Peyer's patch (tissue), 4 donors: ENCODE measurements at places on chromosomes 6 and 20. TPM values are rescaled to one million over a fixed set of nuclear protein-coding genes. Genes with fewer than 3 reads are reported as not detected.

DNA sequence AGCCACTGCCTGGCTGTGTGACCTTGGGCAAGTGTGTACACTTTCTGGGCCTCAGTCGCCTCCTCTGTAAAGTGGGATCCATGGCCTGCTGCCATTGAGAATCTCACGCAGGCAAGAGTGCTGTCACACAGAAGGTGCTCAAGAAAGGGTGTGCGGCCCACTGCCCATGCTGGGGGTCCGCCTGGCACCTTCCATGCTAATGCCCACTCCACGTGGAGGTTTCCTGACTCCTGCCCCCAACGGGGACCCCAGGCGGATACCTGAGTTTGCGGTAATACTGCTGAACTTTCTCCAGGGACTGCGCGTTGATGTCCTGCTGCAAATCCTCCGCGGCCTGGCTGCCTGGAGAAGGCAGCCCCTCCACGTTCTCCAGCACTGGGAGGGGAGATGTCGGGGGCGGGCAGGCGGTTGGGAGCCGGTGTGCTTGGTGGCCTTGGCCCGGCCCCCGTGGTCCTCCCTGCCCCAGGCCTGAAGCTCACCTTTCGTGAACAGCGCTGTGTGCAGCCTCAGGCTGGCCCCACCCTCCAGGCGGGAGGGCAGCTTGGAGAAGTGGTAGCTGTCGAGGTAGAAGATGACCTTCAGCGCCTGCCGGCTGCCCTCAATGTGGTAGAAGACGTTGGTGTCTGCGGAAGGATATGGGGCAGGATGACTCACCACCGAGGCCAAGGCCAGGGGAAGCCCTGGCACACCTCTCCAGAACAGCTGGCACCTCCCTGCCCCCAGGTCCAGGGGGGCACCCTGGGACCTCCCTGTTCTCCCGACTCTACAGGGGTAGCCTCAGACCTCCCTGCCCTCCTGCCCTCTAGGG lies 195.6 kb downstream of the PREX1 start:
- H3K4me3 ChIP-seq = no peak overlapping the region
- DNase-seq = no peak
- H3K27me3 ChIP-seq = no peaks in the 10 kb centered on the region
- H3K4me1 ChIP-seq = no peaks in the 10 kb centered on the region
- peaks cover 28% of the 10 kb centered on the region for H3K36me3 ChIP-seq

GRCh38 chr20:51631011-51631950 lies 88.8 kb upstream of the NFATC2 start:
- H3K36me3 ChIP-seq = no peaks in the 10 kb centered on the region
- no peak overlapping the region for H3K4me3 ChIP-seq
- H3K4me1 ChIP-seq = no peaks in the 10 kb centered on the region
- peak overlapping the region; percentile 49 for H3K27ac ChIP-seq

DNA sequence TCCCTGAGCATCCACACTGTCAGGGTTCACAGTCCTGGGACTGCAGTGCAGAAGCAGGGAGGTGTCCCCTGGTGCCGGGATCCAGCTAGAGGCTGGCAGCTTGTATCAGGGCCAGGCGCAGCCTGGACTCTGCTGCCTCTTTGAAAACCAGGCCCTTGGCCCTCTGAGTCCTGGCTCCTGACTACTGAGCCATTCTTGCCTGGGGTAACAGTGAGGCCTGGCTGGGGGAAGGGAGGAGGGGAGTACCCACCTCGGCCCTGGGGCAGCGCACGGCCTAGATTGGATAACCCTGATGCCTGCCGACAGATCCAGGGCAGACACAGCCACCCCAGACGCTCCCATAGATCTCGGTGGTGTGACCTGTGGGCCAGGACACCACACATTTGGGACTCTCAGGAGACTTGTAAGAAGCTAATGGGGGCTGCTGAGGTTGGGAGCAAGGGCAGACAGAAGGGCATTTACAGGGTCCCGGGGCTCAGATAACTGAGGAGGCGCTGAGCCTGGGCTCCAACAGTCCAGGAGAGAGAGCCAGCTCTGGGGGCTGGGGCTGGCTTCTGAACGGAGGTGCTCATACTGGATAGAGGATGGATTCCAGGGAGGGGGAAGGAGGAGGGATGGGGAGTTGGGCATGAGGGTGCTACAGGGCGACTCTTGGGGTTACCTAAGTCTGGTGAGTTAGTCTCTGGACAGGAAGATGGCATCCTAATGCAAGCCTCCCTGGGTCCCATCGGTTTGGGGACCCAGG lies 30.5 kb downstream of the SPDEF start:
- H3K4me3 ChIP-seq = no peak overlapping the region
- H3K36me3 ChIP-seq = no peaks in the 10 kb centered on the region
- no peak for DNase-seq
- no peaks in the 10 kb centered on the region for H3K27me3 ChIP-seq
- H3K4me1 ChIP-seq = no peaks in the 10 kb centered on the region

DNA sequence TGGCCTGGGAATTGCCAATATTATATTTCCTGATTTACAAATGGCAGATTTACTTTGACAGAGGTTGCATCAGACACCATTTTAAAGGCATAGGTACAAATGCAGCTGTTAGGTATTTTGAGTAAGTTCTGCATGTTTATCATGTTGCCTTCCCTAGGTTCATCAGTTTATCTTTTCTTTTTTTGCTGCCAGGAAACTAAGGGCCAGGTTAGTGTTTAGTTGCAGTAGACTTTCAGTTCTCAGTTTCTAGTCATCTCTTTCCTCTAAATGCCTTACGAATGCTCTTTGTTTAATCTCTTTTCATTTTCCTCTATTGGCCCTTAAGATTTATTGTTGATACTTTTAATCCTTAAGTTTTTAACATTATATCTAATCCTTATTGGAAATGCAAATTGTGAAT lies 129.9 kb downstream of the SMAP1 start:
- H3K27ac ChIP-seq = no peak overlapping the region
- H3K36me3 ChIP-seq = no peaks in the 10 kb centered on the region
- no peak for DNase-seq

DNA sequence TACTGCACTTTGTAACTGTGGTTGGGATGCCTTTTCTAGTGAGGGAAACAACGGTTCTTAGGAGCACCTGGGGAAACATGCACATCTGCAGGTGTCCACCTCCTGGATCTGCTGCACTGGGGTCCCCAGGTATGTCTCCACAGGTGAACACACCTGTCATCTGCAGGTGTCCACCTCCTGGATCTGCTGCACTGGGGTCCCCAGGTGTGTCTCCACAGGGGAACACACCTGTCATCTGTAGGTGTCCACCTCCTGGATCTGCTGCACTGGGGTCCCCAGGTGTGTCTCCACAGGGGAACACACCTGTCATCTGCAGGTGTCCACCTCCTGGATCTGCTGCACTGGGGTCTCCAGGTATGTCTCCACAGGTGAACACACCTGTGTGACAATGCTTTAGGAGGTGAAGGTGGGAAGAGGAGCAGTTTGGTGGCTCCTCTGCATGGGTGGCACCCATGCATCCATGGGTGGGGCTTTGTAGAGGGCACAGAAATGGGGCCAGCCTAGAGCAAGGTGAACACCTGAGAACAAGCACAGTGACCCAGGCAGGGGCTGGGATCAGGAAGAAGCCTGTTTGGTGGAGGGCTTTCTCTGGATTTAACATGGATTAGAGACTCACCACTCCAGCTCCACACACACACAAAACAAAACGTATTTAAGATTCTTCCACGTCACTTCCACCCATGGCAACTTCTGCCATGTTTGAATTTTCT lies 206.0 kb upstream of the CDH4 start:
- DNase-seq = no peak
- no peaks in the 10 kb centered on the region for H3K27me3 ChIP-seq
- H3K4me1 ChIP-seq = no peaks in the 10 kb centered on the region
- no peaks in the 10 kb centered on the region for H3K36me3 ChIP-seq
- H3K27ac ChIP-seq = no peak overlapping the region

DNA sequence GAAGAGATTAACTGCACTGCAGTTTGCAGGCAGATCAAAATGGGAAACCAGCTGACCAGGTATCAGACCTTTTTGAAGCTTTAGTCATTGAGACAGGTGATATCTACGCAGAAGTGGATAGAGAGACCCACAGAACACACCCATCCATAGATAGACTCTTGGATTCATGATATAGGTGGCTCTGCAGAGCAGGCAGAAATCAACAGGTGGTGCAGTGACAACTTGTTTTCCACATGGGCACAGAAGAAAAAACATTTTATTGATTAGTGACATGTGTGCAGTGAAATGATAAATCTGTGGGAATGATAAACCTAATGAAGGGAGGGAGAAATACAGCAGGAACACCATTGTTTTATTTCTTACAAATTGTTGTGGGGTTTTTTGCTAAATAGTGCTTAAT lies 45.2 kb downstream of the NUDT3 start:
- H3K27me3 ChIP-seq = no peaks in the 10 kb centered on the region
- no peak overlapping the region for H3K4me3 ChIP-seq
- H3K4me1 ChIP-seq = no peaks in the 10 kb centered on the region
- DNase-seq = no peak
- H3K36me3 ChIP-seq = no peaks in the 10 kb centered on the region

DNA sequence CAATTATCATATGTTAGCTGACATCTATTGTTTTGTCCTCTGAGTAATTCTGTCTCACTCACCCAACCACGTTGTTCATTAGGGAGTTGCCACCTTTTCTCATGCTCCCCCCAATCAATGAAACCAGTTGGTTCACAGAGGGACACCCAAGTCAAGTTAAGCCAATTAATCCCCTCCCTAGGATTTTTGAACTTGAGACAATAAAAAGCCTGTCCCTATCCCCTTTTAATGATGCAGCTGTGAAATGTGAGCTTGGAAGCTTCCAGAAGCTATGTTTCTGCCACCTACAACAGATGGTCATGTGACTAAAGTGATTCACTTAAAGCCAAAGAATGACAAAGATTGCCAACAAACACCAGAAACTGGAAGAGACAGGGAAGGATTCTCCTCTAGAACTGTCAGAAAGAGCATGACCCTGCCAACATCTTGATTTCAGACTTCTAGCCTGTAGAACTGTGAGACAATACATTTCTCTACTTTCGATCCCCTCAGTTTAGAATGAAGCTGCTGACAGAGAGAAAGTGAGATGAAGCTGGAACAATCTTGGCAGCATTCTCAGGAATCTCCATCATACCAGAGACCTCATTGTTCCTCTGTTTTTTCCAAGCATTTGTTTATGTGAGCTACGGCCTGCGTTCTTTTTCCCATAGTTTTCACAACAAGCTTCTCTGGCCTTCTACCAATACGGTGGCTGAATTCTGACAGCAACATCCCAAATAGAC lies 57.8 kb upstream of the TPD52L1 start:
- H3K4me1 ChIP-seq = no peaks in the 10 kb centered on the region
- H3K4me3 ChIP-seq = no peak overlapping the region
- no peak overlapping the region for H3K27ac ChIP-seq
- H3K27me3 ChIP-seq = no peaks in the 10 kb centered on the region
- no peaks in the 10 kb centered on the region for H3K36me3 ChIP-seq

DNA sequence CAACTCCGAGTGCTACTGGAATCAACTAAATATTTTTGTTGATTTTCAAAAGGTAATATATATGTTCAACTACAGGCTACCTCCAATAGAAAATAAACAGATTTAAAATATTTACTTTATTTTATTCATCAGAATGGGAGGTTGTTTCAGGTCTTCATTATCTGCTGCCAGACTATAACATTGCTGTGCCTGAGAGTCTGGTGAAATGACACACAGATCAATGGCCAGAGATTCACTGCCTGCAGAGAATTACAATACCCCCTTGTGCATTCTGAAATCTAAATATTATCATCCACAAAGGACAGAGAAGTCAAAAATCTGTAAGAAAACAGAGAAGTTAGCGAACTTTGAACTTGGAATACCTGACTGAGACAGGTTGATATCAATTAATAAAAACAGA lies 667.8 kb upstream of the GJE1 start:
- no peak overlapping the region for H3K4me3 ChIP-seq
- H3K4me1 ChIP-seq = no peaks in the 10 kb centered on the region
- H3K27ac ChIP-seq = no peak overlapping the region
- DNase-seq = no peak
- no peaks in the 10 kb centered on the region for H3K36me3 ChIP-seq

DNA sequence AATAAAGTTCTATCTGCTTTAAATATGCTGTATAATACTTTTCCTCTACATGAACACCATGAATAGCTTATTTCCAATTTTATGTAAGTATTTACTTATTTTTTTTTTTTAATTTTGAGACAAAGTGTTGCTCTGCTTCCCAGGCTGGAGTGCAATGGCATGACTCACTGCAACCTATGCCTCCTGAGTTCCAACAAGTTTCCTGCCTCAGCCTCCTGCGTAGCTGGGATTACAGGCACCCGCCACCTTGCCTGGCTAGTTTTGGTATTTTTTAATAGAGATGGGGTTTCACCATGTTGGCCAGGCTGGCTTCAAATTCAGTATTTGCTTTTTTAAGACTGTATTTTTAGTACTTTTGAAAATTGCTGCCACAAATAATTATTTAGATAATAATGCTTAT lies 1365.9 kb downstream of the GRIK2 start:
- H3K27ac ChIP-seq = no peak overlapping the region
- no peaks in the 10 kb centered on the region for H3K36me3 ChIP-seq
- no peaks in the 10 kb centered on the region for H3K4me1 ChIP-seq

DNA sequence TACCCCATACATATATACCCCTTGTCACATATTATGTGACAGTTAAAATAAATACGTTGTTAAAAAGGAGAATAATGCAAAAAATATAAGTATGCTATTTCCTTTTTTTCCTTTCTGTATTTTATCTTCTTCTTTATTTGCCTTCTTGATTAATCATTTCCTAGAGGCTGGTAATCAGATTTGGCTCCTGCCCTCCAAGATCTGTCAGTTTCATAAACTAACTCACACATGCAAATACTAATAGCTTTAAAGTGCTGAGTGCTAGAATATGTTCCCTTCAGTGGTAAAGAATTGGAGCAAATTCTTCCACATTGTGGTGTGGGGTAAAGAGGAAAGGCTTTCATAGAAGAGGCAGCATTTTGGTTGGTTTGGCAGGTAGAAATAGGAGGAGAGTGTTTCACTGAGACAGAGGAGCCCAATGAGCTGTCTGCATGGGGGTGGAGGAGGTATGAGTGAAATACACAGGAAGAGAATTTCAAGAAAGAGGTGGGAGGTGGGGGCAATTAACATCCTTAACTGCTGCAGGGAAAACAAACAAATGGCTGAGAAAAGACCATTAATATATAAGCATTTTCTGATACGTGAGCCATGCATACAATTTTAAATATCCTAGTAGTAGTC lies 523.9 kb downstream of the BMP2 start:
- no peak overlapping the region for H3K4me3 ChIP-seq
- H3K27me3 ChIP-seq = no peaks in the 10 kb centered on the region
- H3K27ac ChIP-seq = no peak overlapping the region
- H3K4me1 ChIP-seq = no peaks in the 10 kb centered on the region
- DNase-seq = no peak

DNA sequence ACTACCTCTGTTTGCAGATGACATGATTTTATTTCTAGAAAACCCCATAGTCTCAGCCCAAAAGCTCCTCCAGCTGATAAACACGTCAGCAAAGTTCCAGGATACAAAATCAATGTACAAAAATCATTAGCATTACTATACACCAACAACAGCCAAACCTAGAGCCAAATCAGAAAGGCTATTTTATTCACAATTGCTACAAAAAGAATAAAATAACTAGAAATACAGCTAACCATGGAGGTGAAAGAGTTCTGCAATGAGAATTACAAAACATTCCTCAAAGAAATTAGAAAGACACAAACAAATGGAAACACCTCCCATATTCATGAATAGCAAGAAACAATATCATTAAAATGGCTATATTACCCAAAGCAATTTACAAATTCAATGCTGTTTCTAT lies 65.6 kb upstream of the HTR1E start:
- no peak overlapping the region for H3K4me3 ChIP-seq
- no peaks in the 10 kb centered on the region for H3K4me1 ChIP-seq
- H3K27me3 ChIP-seq = no peaks in the 10 kb centered on the region
- H3K36me3 ChIP-seq = no peaks in the 10 kb centered on the region
- H3K27ac ChIP-seq = no peak overlapping the region

NPBWR2 gene
- total RNA-seq = not detected

NKAPL gene
- not detected for total RNA-seq

TRDN gene
- not detected for total RNA-seq

TAAR6 gene
- total RNA-seq = not detected

C6orf163 gene
- total RNA-seq = 8.1 TPM

CRISP1 gene
- not detected for total RNA-seq

CRIP3 gene
- not detected for total RNA-seq

MACROD2 gene
- 10.7 TPM for total RNA-seq

SLC9A8 gene
- total RNA-seq = 22.4 TPM
